ENCODE measurements at places on chromosomes 7 and 10.
A peak's percentile ranks its signal among the peaks of the same experiment; 100 is the strongest.

DNA sequence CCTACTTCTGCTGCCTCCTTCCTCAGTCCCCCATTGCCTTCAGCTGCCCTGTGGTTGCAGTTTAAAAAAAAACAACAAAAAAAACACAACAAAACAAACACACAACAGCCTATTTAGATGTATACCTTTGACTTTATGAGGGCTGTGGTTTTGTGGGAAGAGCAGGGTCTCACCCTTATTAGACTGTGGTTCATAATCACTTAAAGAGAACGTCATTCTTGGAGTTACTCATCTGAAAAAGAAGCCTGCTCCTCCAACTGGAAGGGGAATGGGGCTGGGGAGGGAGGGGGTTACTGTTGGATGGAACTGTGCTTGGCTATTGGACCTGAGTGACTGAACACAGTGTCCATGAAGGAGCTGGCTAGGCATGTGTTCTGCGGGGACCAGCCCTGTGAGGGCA, 48.1 kb downstream of the SDK1 start:
- DNase-seq = no peak

DNA sequence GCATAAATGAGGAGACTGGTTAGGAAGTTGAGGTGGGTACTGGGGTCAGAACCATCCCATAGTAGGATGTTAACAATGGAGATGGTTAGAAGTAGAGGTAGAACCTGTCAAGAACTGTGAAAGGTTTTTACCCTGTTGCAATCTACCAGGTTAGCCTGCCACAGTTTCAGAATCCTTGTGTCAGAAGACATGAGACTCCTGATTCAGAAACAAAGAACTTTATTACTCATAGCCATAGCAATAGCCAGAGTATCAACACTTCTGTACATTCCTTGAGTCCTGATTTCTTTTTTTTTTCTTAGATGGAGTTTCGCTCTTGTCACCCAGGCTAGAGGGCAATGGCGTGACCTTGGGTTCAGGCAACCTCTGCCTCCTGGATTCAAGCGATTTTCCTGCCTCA, 200.9 kb downstream of the GRM3 start:
- DNase-seq = no peak

DNA sequence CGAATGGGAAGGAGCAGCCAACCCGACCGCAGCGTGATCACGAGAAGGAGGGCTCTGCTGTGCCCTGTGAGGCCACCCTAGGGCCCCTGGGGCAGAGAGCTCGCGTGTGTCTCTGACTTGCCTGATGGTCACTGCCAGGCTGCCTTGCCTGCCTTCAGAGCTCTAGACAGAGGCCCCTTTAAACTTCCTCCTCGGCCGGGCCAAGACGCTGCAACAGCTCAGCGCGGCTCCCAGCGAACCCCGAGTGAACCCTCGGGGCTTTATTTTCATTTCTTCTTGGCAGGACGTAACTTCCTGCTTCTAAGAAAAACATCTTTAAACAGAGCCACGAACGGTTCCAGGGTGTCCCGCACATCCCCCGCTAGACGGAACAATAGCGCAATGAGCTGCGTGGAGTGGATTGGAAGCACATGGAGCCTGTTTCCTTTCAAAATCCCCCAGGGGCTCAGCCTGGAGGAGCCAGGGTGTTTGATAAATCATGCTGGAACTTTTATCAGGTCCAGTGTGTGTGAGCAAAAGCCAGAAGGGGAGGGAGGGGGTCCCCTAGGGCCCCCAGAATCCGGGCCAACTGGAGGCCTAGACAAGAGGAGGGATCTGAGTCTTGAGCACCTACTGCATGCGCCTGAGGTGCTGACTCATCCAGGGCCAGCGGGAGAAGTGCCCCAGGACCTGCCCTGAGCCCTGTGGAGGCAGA, 134.1 kb upstream of the GDF10 start:
- DNase-seq = peak; percentile 44

DNA sequence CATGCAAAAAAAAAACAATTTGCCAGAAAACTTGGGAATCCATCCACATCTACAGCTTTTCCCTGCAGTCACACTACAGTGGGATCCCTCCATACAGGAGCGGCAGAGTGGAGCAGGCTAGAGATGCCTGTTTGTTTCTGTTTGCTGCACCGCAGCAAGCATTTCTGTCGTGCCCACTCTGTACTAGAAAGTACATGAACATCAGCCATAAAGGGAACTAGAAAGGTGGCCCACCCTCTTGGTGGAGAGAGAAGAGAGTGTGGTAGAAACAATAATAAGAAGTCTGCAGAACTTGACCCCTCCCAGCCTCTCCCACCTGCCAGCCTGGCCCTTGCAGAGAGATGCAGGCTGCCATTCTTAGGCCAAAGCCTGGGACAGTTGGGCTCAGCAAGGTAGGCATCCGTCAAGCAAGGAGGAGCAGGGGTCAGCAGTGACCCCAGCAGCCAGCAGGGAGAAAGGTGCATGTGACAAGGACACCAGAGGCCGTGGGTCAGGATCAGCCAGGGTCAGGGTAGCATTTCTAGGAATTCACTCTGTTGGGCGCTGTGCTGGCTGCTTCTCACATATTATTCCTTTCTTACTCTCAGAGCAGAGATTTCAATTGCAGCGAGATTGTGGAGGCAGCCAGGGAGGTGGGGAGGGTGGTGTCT, 171.8 kb downstream of the EGFR start:
- no peak for DNase-seq

DNA sequence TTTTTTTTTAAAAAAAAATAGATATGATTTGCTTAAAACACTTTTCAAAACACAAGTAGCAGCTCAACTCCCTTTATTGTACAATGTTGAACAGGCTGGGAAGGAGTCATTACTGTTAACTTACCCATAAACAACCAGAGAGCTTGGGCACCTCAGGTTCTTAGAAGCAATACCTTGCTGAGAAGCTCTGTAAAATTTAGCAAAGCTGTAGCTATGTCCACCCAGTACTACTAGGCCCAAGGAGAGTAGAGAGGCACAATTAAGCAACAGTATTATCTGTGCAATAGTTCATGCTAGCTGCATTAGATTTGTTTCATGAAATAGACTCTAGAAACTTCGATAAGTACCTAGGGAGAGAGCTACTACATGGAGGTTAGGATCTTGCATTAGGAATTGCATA, 32.0 kb downstream of the SEMA3A start:
- DNase-seq = no peak

DNA sequence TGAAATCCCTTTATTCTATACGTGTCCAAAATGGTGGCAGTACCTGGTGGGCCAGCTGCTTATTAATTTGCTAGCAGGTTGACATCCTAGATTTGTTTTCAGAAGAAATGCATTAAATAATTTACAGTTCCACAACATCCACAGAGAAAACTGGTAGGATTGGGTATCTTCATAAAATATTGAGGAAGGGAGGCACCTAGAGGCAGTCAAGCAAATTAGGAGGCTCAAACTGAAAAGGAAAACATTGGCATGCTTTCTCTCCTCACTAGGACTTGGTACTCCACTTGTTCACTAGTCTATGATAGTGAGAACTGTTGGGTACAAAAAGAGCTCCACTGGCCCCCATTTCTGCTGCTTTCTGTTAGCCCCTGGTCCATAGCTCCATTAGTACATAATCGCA, 18.3 kb upstream of the LRGUK start:
- DNase-seq = no peak

GRCh38 chr10:8095959-8096358, 41.5 kb downstream of the GATA3 start:
- no peak for DNase-seq

DNA sequence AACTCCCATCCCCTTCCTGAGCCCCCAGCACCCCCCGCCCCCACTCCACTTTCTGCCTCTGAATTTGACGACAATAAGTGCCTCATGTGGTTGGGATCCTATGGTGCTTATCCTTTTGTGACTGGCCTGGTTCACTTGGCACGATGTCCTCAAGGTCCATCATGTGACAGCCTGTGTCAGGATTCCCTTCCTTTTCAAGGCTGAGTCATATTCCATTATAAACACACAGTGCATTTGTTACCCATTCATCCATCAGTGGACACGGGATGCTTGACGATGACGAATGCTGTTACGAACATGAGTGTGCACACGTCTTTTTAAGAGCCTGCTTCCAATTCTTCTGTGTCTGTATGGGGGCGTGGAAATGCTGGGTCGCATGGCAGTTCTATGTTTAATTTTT, 26.7 kb downstream of the SHH start:
- DNase-seq = no peak

DNA sequence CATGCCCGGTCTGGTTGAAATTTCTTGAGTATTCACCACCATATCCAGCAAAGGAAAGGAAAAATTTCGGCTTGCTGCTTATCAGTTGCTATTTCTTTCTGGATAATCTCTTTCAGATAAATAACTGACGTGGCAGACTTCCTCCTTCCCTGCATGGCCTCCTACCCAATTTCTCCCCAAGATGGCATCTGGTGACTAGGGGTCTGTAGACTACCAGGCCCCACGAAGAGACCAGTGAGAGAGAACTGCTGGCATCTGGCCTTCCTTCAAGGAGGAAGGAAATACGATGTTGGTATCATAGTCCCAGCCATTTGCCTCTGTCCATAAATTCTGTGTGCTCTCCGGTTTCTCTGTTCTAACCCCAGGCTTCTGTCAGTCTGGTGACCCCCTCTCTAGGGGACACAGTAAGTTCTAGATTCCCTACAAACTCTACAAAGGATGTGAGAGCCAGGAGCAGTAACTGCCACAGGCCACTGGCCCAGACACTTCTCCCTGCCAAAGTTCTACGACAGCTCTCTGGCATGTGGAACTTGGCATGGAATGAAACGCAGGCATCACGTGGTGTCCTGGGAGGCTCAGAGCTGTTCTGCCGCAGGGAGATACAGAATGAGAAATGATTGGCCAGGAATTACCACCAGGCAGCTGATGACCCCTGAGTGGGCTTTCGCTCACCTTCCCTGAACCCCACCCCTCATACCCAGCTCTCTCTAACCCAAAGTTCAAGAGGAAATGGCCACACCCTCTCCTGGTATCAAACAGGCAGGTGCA, 30.0 kb upstream of the MSRB2 start:
- DNase-seq = no peak

GRCh38 chr7:36962367-36962766, 238.1 kb upstream of the AOAH start:
- DNase-seq = no peak

GRCh38 chr10:124724279-124725027, 19.7 kb downstream of the FAM53B start:
- no peak for DNase-seq

- DNase-seq = no peak
Observed at GRCh38 chr7:108086546-108086945, 43.6 kb downstream of the LAMB4 start.

DNA sequence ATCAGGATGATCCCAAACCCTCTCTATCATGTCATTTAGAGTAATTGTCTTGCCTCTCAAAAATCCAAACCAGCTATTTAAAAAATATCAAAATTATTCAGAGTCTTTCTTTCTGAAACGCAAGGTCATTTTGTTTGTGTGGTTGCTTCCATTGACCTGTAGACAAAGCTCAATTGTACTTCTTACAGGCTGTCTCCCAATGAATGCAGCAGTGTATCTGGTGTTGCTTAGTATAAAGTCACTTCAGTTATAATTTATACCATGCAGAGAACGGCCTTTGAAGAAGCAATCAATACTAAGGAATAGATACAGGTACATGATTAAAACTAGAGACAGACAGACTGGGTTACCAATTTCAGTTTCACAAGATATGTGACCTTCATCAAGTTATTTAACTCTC, 80.9 kb downstream of the DOCK4 start:
- DNase-seq = no peak

DNA sequence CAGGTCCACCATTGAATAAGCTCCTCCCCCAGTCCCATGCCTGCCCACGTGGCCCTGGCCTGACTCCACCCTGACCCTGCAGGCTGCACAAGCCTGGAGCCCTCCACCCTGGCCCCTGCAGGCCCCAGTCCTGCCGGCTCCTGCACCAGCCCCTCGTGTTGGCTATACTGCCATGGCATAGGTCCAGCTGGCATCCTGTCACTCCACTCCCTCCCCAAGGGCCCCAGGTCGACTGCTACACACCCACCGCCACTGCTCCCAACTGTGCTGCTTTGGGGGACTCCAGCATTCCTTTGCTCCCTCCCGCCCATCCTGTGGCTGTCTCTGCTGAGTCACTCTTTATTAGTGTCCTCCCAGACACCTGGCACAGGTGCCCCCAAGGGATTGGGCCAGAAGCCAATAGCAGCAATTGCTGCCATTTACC, 32.4 kb upstream of the HSPA12A start:
- no peak for DNase-seq

DNA sequence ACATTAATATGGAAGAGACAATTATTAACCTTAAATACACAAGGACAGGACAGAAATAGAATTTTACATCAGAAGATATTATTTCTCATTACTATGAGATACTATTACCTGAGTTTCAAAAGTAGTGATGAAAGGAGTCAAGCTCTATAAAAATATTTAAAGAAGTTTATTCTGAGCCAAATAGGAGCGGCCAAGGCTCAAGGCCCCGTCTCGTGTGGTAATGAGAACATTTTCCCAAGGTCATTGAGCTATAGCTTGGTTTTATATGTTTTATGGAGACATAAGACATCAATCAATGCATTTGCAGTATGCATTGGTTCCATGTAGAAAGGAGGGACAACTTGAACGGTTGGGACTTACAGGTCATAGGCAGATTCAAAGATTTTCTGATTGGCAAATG, 29.4 kb upstream of the ZMYND11 start:
- no peak for DNase-seq

DNA sequence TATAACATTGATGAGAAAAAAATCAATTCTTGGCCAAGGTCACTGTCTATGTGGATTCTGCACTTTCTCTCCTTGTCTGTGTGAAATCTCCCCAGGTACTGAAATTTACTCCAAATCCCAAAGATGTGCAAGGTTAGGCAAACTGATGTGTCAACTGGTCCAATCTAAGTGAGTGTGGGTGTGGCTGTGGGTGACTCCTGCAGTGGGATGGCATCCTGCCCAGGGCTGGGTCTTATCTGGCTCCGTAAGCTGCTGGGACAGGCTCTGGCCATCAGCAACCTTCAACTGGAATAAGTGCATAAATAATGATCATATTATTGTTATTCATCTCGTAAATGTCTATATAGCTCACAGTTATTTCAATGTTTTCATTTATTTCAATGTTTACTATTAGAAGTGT, 79.3 kb downstream of the JCAD start:
- DNase-seq = no peak

DNA sequence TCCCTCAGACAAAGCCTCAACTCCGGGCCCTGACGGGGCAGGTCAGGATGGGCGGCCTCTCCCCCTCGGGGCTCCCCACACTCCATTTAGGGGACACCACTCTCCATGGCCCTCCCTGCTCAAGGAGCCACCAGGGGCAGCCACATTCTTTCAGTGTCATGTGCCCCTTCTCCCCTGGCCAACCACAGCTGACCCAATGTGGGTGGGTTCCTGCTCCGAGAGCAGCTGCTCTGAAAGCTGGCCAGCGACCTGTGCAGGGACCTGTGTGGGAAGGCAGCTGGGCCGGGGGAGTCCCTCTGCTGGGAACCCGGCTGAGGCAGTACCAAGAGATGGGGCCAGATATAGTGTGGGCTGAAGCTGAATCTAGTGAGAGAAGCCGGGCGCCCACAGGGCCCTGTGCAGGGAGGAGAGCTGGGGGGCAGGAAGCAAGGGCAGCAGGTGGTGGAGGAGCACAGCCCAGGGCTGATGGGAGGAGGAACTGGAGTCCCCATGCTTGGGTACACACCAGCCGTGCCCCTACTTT, 40.6 kb upstream of the NPFFR1 start:
- no peak for DNase-seq

DNA sequence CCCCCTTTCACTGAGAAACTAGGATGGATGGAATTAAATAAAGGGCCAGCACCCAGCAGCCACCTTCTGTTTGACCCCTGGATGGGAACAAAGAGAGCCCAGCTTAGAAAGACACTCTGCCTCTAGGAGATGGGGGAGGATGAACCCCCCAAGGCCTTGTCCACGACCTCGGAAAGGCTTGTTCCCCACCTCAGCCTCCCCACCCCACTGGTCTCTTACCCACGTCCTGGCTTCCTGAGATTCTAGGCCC, 9.7 kb downstream of the ITPRIP start:
- no peak for DNase-seq

GRCh38 chr10:113261611-113262091, 291.2 kb upstream of the HABP2 start:
- no peak for DNase-seq

All from stimulated activated CD4-positive, alpha-beta T cell treated with anti-CD3 and anti-CD28 coated beads, Interleukin-2, amount 100 ng/mL, for 24 hours (primary cell).